ENCODE measurements at places on chromosomes 2 and 18.

- DNase-seq = no peak
These were observed 77.8 kb upstream of the CCDC195 start for GRCh38 chr2:224793946-224794345.

GRCh38 chr2:124985270-124985669 is 960.2 kb downstream of the CNTNAP5 start:
- no peak for DNase-seq

GRCh38 chr2:181058378-181059269 is 78.2 kb downstream of the UBE2E3 start:
- no peak for DNase-seq

GRCh38 chr2:195410074-195410671 is 246.9 kb upstream of the SLC39A10 start:
- DNase-seq = no peak

DNA sequence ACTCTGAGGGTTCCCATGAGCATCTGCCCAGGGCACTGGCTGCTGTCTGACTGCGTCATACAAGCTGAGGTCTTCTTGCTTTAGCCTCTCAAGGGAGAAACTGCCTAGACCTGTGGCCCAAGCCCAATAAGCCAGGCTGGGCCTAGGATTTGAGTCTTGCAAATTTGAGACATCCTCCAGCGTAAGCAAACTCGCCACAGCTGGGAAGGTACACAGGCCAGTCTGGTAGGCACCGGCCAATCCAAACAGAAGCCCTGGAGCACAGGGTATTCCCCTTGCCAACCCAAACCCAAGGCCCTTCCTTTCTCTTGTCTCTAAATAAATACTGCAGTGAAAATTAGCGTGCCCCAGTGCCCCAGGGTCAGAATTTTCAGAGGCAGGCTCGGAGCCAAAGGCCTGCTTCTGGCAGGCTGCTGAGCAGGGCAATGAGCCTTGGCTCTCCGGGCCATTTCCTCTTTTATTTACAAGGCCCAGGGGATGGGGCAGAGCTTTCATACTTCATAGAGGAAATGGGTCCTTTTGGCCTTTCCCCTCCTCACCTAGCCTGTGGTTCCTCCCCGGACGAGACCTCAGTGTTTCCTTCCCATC is 33.3 kb downstream of the POLR1A start:
- no peak for DNase-seq

- DNase-seq = no peak
These were observed 55.3 kb upstream of the SETBP1 start for GRCh38 chr18:44625386-44625785.

- no peak for DNase-seq
These were observed 128.7 kb upstream of the CYP26B1 start for GRCh38 chr2:72276356-72276755.

DNA sequence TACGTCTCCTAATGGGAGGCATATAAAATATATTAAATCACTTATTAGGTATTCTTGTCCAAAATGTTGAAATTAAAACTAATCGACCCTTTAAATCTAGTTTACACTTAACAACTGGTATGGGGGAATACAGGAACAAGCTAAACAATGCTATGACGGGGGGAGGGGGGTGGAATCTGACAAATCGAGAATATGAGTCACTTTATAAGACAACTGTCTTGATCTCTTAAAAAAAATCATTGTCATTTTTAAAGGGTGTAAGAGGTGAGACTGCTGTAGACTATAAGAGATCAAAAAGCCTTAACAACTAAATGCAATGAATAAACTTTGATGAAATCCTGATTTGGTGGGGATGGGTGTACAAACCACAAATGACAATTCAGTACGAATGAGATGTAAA is 6.0 kb downstream of the MAP3K2 start:
- DNase-seq = no peak

DNA sequence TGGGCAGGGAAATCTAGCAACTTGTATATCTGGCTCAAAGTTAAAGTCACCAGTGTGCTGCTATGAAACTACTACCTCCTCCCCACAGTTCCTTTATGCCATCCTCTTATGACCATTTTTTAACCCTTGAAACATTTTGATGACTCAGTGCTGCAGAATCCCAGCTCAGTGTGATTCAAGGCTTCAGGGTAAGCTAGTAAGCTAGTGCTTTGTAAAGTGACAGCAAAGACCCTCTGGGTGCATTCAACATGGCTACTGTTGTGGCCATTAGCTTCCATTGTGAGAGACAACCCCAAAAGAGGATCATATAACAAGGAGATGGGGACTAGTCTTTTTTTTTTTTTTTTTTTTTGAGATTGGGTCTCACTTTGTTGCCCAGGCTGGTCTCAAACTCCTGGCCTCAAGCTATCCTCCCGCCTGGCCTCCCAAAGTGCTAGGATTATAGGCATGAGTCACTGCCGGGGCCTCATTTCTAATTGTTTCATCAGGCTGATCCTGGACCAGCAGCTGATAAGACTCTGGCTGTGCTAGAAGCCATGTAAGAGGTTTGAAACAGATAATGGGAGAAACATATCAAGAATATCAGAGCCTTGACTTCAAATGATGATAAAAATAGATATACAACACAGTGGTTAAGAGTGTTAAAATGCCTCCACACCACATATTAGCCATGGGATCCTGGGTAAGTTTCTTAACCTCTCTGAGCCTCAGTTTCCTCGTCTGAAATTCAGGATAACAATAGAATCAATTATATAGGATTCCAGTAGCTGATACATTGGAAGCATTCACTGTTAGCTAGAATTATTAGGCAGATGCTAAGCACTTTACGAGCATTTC is 65.7 kb upstream of the RTN4 start:
- DNase-seq = no peak

- no peak for DNase-seq
These were observed 122.0 kb downstream of the WDSUB1 start for GRCh38 chr2:159164457-159164911.

DNA sequence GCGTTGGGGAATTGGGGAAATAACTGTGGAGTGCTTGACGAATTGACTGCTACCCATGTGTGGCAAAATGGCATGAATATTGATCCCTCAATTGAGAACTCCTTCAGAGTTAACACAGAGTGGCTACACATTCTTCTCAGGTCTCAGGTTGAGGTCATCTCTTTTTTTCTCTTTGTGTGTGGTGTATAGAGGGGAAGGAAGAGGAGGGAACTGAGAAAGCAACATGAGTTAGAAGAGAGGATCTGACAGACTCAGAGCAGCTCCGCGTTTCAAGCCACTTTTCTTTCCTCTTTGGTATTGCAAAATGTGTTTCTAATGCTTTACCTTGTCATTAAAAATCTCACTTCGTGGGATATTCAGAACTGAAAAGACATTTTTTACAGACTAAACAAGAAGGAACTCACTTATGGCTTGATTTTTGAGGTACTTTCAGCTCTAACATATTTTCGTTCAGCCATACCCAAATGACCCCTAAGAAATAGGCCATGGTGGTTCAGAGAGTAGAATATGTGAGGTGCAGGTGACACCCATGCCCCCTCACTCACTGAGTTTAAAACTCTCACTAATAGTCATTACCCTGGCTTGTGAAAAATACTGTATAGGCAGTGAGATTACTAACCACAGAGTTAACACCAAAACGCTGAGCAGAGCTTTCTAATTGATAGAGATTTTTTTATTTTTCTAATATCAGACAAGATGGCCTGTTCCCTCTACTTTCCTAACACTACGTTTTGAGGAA is 22.5 kb downstream of the STAT4 start:
- no peak for DNase-seq

- DNase-seq = no peak
These were observed 19.7 kb downstream of the VIL1 start for GRCh38 chr2:218438596-218438995.

GRCh38 chr18:79396431-79397246 is 909 bp downstream of the NFATC1 start:
- no peak for DNase-seq

DNA sequence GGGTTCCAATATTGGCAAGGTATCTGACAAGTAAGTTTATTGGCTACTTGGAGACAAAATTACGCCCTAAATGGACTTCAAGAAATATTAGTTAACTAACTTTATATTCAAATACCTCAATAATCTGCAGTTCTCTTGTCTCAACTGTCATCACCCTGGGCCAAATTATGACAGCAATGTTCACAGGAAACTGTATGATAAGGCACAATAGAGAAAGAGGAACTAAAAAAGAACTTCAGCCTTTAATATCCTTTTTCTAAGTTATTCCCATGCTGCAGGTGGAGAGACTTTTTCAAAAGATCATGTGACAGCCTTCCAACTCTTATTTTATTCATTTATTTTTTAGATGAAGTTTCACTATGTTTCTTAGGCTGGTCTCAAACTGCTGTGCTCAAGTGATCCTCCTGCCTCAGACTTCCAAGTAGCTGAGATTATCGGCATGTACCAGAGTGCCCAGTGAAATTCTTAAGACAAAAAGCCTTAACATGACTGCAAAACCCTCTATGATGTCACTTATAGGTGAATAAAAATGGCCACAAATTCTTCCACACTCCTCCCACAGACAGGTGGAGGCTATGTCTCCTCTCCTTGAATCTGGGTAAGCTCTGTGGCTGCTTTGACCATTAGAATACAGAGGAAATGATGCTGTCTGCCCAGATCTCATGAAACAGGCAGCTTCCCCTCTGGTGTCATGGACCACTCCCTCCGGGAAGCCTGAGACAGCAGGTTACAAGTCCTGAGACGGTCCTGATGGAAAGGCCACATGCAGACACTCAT is 211.0 kb downstream of the TGIF1 start:
- no peak for DNase-seq

DNA sequence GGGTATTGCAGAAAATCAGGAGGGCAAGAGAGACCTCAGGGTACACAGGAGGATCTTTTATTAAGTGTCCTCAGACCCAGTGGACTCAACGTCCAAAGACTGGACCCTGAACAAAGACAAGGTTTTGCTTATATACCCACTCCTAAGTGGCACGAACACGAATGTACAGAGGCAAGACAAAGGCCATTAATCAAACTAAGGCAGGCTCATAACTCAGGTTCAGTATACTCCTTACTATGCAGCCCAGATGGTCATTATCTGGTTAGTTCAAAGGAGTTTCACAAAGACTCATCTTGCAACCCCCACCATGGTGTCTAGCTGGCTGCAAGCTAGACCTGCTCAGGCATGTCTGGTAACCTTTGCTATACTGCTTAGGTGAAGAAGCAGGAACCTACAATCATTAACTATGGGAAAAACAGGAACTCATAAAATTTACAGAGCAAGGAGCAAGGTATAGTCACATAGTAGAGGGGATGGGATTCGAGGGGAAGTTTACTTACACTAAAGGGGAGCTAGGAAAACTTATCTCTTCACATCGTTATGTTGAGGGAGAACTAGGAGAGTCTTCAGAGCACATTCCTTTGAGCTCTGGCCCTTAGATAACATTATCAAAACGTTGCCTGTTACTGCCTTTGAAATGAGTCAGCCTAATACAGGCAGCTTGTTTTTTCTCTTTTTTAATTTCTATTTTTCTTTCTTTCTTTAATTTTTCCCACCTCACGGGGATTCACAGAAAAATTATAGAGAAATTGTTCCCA is 33.9 kb downstream of the SLC4A3 start:
- no peak for DNase-seq

GRCh38 chr2:238879043-238879442 is 31.2 kb downstream of the TWIST2 start:
- DNase-seq = no peak

- no peak for DNase-seq
These were observed 30.4 kb downstream of the TMEM178A start for GRCh38 chr2:39696101-39696553.

DNA sequence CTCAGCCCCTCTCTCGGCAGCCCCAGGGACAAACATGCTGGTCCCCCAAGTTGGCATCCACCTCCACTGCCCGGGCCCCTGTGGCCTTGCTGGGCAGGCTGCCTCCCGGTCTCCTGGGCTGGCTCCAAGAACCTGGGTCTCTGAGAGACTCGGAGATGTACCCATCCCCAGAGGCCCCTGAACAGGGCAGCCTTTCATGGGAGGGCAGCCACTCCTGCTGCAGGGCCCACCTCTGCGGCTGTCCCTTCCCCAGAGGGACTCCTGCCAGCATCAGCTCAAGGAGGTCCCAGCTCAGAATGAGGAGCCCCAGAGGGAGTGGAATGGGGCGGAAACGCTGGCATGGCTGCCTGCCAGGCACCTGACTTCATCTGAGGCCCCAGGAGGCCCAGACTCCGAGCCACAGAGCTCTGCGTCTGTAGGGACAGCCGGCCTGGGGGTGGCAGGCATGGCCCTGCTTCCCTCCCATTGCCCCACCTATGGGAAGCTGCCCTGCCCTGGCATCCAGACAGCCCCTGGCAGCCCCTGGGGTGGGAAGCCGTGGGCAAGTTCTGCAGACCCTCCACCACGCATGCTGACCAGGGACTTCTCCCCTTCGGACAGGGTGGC is 857 bp upstream of the CROCC2 start:
- no peak for DNase-seq

GRCh38 chr2:121565389-121566250 is 34.9 kb downstream of the RNU4ATAC start:
- no peak for DNase-seq

DNA sequence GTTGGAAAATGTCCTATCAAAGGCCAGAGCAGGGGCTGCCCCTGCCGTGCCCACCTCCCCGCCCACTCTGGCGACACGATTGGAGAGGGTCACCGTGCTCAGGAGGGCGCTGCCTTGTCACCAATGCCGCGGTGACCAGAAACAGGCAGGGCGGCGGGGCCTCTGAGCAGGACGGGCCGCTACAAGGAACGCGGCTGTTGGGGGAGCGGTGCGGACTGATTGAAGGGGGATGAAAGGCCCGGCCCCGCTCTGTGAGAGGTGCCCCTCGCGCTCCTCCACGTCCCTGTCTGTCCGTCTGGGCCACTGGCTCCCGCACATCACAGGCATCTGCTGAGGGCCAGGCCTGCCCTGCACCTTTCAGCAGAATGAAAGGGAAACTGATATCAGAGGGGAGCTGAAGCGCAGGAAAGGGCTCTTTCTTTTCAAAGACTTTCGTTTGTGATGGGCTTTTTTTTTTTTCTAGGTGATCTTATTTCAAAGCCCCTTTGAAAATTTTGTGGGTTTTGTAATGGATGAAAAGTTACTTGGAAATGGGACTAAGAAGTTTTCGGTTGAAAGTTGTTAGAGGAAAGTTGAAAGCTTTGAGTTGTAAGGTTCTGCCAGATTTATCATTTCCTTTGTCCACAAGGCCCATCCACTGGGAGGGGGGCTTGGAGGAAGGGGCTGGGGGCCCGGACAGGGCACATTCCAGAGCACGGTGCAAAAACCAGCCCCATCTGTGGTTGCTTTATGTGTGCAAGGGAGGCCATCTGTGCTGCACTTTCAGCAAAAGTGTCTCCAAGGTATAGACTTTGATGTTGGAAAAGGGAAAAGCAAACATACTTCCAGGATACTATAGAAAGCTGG is 244.2 kb downstream of the KLHL29 start:
- no peak for DNase-seq
